Kidney tubule cell (primary cell): ENCODE measurements at places on chromosomes 4 and X.

DNA sequence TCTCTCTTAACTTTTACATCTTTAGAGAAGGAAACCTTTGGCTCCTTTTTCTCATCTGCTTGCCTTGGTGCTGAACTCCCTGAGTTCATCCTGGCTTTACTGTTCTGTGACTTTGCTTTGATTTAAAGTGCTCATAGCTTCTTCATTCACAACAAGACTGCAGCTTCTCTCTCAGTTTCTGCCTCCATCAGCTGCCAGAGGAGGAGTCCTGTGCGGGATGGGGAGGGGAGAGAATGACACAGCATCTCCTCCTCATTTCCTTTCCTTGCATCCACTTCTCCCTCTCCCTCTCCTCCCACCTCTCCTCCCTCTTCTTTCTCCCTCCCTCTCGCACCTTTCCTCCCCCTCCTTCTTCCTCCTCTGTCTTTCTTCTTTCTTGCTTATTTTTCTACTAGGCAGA lies 42.0 kb downstream of the CBLL2 start:
- DNase-seq = no peak

DNA sequence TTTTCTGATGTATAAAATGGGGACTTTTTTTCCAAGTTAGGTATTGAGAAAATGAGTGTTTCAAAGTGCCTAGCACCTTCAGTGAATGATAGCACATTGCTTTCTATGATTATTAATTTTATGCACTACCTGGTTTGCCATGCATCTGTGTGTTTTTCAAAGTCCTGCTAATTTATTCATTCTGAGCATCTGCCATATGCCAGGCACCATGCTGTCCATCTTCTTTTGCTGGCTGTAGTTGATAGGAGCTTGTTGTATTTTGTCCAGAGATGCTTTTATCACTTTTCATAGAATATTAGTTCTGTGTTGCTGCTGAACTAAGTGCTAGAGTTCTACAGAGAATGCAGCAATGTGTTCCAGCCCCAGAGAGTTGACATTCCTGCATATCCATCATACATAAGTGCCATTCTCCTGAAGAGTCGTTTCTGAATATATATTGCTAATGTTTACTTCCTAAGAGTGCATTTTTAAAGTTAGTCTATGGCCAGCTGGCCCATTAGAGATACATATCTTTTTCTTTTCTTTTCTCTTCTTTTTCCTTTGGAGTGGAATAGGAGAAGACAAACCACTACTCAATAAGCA lies 49.0 kb upstream of the CLNK start:
- DNase-seq = no peak

GRCh38 chrX:83829874-83830273 lies 31.1 kb upstream of the CYLC1 start:
- DNase-seq = peak; percentile 12

- DNase-seq = no peak
Observed at GRCh38 chr4:73340917-73341316, 63.2 kb upstream of the ALB start.

DNA sequence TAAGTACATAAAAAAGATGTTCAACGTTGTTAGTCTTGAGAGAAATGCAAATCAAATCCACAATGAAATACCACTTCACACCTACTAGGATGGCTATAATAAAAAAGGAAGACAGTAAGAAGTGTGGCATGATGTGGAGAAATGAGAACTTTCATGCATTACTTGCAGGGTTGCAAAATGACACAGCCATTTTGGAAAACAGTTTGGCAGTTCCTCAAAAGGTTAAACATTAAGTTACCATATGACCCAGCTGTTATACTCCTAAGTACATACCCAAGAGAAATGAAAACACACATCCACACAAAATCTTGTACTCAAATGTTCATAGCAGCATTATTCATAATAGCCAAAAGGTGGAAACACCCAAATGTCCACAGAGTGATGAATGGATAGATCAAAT lies 25.8 kb upstream of the LIMCH1 start:
- peak; percentile 21 for DNase-seq

DNA sequence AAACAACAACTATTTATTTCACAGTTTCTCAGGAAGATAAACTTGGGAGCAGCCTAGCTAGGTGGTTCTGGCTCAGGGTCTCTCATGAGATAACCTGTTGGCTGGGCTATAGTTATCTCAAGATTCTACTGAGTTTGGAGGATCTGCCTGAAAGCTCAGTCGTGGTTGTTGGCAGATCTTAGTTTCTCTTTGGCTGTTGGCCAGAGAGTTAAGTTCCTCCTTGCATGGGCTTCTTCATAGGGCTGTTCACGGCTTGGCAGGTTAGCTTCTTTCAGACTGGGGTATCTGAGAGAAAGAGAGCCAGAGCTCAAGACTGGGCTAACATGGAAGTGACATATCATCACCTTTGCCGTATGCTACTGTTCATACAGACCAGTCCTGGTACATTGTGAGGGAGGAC lies 28.7 kb downstream of the SEC24B start:
- no peak for DNase-seq

DNA sequence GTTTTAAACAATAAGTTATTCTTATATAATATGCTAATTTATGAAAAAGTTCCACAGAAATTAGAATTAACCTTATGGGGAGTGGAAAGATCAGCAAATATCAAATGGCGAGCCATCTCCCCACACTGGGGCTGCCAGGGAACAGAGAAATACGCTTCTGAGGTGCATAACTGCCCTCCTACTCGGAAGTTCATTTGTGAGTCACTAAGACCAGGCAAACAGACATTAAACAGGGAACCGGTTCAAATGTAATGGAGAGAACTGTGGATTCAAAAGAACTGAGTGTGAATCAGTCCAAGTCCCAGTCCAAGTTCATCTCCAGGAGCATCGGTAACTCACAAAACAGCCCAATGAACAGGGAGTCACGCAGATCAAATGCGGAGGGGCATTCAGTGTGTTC lies 11.4 kb upstream of the S100G start:
- DNase-seq = no peak

GRCh38 chr4:128379860-128380259 lies 92.2 kb upstream of the PGRMC2 start:
- peak; percentile 61 for DNase-seq

DNA sequence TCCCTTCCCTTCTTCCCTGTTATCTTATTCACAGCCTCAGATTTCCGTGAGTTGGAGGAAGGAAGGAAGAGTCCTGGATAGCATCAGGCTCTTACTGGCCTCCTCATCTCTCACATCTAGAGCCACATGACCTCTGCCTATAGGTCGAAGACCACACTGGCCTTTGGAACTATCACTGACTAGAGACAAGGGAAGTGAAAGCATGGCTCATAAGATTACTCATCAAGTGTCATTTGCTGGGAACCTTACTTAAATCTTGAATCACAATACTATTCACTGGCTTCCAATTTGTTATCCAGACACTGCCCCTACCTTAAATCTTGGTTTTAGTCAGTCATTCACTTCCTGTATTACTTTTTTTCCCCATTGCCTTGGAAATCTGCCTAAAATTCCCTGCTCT lies 61.6 kb upstream of the MTMR8 start:
- no peak for DNase-seq

DNA sequence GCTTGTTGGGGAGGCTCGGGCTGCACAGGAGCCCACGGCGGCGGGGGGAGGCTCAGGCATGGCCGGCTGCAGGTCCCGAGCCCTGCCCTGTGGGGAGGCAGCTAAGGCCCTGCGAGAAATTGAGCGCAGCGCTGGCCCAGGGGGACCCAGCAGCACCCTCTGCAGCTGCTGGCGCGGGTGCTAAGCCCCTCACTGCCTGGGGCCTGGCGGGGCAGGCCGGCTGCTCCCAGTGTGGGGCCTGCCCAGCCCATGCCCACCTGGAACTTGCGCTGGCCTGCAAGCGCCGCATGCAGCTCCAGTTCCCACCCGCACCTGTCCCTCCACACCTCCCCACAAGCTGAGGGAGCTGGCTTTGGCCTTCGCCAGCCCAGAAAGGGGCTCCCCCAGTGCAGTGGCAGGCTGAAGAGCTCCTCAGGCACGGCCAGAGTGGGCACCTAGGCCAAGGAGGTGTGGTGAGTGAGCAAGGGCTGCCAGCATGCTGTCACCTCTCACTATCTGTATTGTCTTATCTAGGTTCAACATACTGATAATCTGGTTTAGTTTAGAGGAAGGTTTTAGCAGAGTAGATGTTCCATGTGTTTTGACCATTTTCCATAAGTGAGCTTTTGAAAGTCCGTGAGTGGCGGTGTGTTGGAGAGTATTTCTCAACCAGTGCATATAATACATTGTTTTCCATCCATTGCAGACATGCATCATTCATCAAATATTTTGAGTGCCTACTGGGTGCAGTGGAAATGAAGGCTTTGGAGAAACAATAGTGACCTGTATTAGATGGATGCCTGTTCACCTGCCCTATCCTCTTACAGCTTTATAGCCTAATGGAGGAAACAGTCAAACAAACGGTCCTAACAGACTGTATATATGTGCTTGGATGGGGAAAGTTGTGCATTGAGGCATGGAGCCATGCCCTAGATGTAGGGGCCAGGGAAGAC lies 13.1 kb downstream of the PI4K2B start:
- no peak for DNase-seq
